ENCODE measurements at places on chromosomes 5 and 9. TPM values are rescaled to one million over a fixed set of nuclear protein-coding genes. Genes with fewer than 3 reads are reported as not detected.

The TEK gene
- total RNA-seq = not detected

The PDZD2 gene
- total RNA-seq = 0.14 TPM

The ZDHHC11B gene
- 2.4 TPM for total RNA-seq

The CARTPT gene
- total RNA-seq = not detected

The PCDHB4 gene
- total RNA-seq = not detected

The ISL1 gene
- total RNA-seq = not detected

Measured in activated naive CD8-positive, alpha-beta T cell treated with anti-CD3 and anti-CD28 coated beads, Interleukin-2, amount 10 ng/mL, durations not matched to agents 7 days and 5 days (primary cell).